Inflammatory macrophage treated with lipopolysaccharide for 4 hours (primary cell): ENCODE measurements at places on chromosomes 12 and 14.

GRCh38 chr12:126773491-126773890, 1493.5 kb upstream of the TMEM132C start:
- DNase-seq, result no peak

- peak; percentile 81 for DNase-seq
These were observed 1.9 kb downstream of the LRRK2 start for GRCh38 chr12:40226705-40227104.

DNA sequence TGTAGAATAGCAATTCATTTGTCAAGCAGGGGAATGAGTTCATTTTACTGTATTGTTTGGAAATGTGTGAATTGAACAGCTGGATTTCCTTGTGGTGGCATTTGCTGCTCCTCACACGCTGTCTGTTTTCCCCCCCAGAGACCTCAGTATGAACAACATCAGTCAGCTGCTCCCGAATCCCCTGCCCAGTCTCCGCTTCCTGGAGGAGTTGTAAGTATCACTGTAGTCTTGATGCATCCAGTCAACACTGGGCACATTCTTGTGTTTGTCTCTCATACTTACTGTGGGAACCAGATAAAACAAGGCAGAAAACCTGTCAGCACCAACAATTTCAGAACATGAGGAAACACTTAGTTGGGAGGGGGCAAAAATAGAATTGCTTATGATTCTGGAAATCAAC, 64.9 kb downstream of the LGR5 start:
- DNase-seq, result no peak

DNA sequence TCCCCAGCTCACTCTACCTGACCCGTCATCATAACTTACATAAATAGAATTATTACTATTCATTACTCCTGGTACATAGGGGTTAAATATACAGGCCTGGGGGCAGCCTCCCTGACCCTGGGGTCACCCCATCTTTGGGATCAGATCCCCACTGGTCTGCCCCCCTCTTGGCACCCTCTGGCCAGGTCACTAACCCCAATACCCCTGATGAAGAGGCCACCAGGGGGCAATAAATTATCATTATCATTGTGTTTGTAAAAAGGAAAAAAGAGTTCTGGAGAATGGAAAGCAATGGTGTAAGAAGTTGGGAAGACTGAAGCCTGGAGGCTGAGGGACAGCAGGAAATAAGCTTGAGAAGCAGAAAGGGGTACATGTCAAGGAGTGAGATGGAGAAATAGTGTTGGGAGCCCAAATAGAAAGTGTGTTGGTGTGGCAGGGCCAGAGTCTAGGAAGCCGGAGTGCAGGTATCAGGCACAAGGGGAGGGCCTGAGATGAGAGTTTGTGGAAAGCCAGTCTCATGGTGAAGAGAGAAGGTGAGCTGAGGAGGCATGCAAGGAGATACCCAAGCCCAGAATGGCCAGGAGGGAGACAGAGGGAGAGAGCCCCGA, 6.1 kb upstream of the AAAS start:
- peak; percentile 45 for DNase-seq

- DNase-seq, result no peak
These were observed 16.7 kb downstream of the ARG2 start for GRCh38 chr14:67636361-67636919.

GRCh38 chr14:20607617-20608016, 16.4 kb upstream of the RNASE12 start:
- DNase-seq, result no peak

DNA sequence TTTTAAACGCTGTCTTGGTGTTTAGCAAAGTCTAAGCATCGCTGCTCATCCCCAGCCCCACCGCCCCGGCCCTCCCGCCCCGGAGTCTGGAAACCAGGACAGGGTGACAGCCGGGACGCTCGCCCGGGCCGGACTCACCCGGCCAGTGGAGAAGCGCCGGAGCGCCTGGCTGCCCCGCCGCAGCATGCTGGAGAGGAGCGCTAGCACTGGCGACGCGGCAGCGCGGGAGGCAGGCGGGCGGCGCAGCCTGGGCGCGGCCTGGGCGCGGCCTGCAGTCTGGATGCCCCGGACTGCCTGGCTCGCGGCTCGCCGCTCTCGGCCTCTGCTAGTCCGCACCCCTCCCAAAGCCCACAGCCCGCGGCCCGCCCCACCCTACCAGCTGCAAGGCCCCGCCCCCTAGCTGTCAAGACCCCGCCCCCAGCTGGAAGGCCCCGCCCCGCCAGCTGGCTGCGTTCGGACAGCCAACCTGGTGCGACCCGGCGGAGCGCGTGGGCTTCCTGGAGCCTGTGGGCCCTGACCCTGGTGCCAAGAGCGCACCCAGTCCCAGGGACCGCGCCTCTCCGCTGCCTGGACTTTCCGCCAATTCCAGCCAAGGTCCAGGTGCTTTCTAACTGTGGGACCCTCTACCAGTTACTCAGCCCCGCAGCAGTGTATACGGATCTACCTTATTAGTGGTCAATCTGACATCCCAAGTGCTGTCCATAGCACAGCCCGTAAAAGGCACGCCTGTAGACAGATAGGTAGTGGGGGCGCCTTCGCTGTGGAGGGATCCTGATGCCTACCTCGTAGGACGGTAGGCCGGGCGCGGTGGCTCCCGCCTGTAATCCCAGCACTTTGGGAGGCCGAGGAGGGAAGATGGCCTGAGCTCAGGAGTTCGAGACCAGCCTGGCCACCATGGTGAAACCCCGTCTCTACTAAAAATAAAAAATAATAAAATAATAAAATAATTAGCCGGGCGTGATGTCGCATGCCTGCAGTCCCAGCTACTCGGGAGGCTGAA, at the start of gene ALDH1L2:
Gene ALDH1L2 (minus strand): TSS at position 208 of the 1,000 bp plus-strand sequence. CDS start 22 bp downstream, at position 186.
- peak; percentile 88 for DNase-seq

DNA sequence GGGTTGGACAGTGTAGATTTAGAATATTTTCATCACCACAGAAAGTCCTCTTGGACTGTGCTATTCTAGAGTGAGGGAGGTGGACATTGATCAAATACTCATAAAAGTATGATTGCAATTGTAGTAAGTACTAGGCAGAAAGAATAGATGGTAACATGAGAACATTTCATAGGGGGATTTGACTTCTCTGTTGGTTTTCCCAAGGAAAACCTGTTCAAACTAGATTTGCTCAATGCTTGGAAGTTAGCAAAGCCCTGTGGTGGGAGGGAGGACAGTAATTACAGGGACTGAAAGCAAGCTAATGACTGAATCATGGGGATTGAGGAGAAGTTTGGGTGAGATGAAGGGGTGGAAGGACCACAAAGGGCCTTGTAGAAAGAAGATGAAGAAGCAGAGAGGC, 24.4 kb upstream of the EID3 start:
- no peak for DNase-seq

- no peak for DNase-seq
These were observed 28.6 kb downstream of the CORO1C start for GRCh38 chr12:108702595-108703320.

GRCh38 chr14:22872033-22872832, 693 bp downstream of the LRP10 start:
- DNase-seq, result peak; percentile 74

DNA sequence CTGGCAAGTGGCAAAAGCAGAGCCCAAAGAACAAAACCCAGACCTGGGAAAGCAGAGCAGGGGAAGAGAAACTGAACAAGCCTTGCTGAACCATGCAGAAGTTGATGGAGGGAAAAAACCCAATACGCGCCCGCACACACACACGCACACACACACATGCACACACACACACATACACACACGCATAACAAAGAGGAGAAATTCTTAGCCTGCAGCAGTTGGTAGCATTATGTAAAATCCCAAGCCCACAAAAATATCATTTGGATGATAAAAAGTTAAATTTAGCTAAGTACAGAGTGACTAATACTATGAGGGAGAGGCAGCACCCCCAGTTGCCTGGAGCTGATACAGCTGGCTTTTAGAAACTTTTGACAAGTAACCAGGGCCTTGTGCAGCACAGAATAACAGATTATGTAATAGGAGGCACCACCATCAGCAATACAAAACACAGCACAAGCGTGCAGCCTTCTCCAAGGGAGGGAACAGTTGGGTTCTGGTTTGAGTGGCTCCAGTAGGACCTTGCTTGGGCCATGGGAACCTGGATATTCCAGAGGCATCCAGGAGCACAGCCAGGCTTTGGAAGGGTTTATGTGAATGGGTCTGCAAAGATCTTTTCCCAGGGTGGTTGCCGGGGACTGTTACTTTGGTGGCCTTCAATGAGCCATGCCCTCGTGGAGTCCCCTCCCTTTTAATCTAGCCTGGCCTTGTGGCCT, 35.3 kb downstream of the PITPNM2 start:
- peak; percentile 15 for DNase-seq

DNA sequence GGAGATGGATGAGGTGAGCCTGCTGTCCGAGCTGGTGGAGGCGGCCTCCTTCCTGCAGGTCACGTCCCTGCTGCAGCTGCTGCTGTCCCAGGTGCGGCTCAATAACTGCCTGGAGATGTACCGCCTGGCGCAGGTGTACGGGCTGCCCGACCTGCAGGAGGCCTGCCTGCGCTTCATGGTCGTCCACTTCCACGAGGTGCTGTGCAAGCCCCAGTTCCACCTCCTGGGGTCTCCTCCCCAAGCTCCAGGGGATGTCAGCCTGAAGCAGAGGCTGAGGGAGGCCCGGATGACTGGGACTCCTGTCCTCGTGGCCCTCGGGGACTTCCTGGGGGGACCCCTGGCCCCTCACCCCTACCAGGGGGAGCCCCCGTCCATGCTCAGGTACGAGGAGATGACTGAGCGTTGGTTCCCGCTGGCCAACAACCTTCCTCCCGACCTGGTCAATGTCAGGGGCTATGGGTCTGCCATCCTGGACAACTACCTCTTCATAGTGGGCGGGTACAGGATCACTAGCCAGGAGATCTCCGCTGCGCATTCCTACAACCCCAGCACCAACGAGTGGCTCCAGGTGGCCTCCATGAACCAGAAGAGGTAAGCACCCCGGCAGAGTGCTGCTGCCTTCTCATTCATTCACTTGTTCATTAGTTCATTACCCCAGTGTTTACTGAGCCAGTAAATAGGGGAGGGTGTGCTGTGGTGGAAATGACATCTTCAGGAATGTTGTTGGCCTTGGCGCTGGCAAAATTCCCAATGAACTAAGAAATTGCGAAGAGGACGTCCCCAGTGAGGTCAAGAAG, 774 bp upstream of the MANSC4 start:
- no peak for DNase-seq

- no peak for DNase-seq
These were observed 115.2 kb upstream of the PELI2 start for GRCh38 chr14:56002876-56003625.

- DNase-seq, result no peak
These were observed 32.3 kb upstream of the MMP17 start for GRCh38 chr12:131795690-131796410.

DNA sequence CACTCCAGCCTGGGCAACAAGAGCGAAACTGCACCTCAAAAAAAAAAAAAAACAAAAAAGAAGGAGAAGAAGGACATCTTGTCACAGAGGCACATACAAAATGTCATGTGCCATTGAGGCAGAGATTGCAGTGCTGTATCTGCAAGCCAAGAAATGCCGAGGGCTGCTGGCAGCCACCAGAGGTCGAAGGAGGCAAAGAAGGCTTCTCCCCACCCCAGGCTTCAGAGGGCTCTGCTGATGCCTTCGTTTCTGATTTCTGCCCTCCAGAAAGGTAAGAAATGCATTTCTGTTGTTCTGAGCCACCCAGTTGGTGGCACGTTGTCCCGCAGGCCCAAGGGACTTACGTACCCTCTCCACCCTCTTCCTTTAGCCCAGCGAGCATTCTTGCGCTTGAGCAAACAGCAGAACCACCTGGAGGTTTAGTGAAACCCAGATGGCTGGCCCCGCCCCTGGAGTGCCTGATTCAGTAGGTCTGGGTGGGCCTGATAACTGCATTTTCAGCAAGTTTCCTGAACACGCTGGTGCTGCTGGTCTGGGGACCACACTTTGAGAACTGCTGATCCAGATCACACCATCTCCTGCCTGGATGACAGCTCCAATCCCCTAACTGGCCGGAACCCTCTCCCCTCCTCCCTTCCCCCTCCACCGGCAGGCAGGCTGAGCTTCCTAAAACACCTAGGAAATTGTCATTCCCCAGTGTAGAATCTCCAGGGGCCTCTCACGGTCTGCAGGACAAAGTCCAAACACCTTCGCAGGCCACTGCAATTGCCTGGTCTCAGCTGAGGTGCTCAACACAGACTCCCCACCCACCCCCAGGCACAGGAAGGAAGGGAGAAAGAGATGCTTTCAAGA, 21.1 kb upstream of the SCARB1 start:
- DNase-seq, result no peak

- DNase-seq, result peak; percentile 1
These were observed 74.7 kb downstream of the APAF1 start for GRCh38 chr12:98719515-98720504.

GRCh38 chr12:19553175-19553574, 113.9 kb downstream of the AEBP2 start:
- DNase-seq, result no peak

GRCh38 chr12:50659260-50659659, 104.6 kb upstream of the ATF1 start:
- no peak for DNase-seq

GRCh38 chr14:22593601-22594000, 4.5 kb upstream of the ABHD4 start:
- no peak for DNase-seq

GRCh38 chr14:79573486-79573885, 637.8 kb downstream of the DIO2 start:
- DNase-seq, result no peak

GRCh38 chr12:86860776-86861175, 604.6 kb upstream of the MGAT4C start:
- DNase-seq, result no peak

- no peak for DNase-seq
These were observed 49.1 kb downstream of the PTGER2 start for GRCh38 chr14:52363041-52363704.

GRCh38 chr12:65098364-65098763, 22.7 kb downstream of the WIF1 start:
- no peak for DNase-seq

GRCh38 chr14:74882103-74882920, 596 bp downstream of the DLST start:
- DNase-seq, result peak; percentile 76

DNA sequence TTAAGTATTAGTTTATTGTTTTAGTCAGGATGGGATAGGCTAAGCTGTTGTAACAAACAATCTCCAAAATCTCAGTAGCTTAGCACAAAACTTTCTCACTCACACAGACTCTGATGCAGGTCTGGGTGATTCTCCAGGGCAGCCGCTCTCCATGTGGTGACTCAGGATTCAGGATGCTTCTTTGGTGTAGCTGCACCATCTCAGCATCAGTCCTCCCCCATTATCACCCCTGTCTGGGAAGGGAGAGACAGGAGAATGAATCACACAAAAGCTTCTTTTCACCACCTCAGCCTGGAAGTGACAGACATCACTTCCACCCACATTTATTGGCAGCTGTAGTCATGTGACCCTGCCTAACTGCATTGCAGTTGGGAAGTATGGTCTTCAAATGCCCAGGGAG, 142.3 kb downstream of the DICER1 start:
- no peak for DNase-seq

GRCh38 chr12:22264380-22264779, 70.1 kb downstream of the ST8SIA1 start:
- DNase-seq, result no peak
